ENCODE measurements at places on chromosomes 7 and 10.

DNA sequence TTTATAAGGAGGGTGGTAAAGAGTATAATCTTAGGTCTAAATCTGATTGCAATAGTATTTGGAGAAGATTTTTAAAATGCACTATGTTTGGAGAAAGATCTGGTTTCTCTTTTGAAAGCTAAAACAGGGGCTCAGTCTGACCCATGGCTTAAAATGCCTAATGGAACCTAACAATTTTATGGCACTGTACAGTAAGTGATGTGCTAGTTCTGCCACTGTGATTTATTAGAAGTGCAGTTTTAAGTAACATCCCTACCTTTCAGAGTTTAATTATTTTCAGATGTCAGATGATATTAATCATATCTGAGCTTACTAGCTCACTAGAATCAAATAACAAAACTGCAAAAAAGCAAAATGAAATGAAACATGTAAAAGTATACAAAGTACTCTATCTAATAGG is 514.7 kb upstream of the KCND2 start:
- no peak for DNase-seq

DNA sequence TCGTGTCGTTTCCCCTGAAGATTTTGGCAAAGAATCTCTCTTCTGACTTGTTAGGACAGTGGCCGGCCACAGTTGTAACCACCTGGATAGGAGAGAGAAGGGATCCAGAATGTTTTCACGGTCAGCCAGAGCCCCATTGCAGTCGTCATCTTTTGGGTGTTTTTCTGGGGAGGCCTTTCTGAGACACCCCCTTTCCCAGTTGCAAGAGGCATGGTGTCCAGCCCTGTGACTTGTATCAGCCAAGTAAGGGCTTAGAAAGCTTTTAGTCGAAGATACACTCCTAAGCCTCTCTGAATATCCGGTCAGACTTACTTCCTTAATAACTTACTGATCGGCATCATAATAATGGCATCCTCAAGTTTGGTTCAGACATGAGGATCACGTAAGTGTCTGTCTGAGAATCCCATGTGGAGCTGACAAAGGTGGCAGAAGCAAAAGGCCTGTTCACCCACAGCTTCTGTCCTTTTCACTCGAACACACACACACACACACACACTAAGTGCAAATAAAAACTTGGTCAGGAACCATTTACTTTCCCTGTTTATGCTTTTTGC is 435.7 kb upstream of the GALNT17 start:
- DNase-seq: no peak

DNA sequence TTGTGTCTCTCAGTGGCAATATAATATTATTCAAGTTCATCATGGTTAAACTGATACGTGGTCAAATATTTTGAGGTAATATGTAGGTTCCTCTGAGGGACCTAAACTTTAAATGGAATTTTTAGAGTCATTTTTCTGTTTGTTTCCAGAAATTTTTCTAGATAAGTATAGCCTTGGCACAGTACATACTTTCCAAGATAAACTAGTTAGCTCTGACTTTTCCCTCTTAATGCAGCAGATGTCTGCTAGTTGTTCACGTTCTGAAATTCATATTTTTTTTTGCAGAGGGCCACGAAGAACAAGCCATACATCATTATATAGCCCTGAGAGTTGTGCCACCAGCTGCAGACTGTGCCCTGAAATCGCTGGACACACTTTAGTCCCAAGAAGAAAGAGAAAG is 61.6 kb downstream of the A1CF start:
- DNase-seq: no peak

DNA sequence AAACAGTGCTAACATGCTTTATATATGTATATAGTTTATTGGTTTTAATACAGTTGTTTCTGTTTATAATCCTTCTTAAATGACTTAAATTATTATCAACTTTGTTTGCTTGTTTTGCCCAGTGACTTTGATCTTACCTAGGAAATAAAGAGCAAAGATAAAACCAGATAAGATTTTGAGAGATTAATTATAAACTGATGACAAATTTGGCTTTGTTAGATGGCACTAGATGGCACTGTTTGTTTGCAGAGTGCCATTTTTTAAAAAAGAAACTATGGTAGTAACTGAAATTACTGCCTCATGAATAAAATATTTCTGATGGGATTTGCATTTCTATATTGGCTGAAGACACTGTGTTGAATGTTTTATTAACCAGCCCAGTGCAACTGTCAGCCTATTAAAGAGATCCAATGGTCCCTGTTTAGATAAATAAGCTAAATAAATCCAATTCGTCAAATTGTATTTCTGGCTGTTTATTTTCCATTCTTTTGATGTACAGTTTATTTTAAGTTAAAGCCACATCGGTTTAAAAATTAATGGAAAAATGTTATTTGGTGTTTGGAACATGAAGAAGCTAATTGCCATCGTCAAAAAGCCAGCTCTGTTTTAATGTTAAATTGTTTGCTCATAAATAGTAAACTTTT is 28.7 kb downstream of the VTI1A start:
- no peak for DNase-seq

- no peak for DNase-seq
Measured at GRCh38 chr10:78906734-78907390, 161.9 kb upstream of the ZMIZ1 start.

DNA sequence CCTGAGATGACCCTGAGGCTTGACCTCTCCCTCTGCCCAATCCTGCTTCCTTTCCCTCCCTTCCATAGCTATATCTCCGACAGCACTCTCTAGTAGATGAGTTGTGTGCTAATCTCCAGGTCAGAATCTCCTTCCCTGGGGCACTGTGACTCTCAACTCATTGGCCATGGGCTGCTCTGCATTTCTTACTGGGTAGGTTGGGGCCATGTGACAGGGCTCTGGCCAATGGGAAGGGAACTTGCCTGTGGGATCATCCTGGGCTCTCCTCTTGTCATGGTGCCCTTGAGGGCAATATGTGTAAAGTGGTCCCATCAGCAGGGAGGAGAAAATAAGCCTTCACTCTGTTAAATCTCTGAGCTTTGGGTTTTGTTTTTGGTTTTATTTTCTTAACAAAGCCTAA is 80.1 kb upstream of the ANKRD1 start:
- DNase-seq: no peak

DNA sequence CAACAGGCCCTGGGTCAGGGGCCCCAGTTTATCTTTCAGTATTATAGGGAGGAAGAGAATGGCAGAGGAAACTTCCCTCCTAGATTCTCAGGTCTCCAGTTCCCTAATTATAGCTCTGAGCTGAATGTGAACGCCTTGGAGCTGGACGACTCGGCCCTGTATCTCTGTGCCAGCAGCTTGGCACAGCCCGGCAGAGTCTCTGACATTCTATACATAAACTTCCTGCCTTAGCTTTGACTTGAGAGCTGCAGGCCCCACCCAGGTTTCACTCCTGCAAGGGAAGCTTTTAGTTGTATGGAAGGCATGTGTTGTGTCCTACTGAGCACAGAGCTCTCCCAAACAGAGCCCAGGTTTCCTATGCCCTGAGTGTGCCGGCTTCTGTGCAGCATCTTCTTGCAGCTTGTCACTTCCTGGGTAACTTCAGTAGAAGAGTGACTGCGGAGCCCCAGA is 205.6 kb upstream of the PRSS58 start:
- no peak for DNase-seq

DNA sequence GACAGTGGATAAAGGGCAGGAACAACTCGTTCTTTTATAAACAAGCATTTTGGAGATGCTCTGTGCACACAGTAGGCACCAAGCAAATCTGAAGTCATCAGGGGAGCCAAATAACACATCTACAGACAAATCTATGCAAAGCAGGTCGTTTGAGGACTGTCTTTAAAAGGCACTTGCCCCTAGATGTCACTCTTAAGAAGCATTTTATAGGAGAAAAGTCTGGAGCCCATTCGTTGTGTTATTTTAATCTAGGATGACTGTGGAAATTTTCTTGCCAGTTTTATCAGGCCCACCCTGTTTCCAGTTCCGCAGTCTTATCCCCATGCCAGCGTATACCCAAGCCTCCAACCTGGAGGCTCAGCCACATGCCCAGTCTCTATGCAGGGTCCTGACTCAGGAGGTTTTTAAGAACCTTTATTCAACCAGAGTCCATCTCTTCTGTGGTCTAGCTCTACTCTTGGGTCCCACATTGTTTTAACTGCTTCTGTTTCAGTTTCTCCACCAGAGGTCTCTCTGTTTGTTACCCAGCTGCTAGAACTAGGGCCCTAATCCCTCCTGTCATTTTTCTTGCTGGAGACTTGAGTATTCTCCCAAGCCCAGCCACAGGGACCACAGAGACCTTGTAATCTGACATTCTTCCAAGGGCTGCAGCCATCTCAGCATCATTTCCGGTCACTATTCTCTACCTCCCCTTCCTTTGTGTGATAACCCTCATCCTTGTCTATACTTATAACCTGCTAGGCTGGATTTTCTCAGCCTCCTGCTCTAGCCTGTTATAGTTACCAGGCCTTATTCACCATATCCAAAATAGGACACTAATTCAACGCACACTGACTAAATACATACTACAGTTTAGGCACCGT is 26.7 kb downstream of the PIK3CG start:
- DNase-seq: no peak

DNA sequence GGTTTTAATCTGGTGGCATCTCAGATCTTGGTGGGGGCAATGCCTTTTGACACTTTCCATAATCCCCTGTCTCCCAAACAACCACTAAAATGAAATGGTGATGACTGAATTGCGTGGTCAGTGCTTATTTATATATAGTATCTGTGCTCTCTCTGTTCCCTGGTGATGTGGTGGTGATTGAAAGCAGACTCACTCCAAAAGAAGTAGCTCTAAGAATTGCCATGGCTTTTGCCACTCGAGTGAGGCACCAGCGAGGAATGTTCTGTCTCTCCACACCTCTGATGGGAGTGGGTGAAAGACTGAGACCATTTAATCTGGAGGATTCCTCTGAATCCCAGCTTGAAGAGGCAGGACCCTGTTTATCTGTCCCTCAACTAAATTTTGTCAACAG is 2.8 kb downstream of the DUSP5 start:
- no peak for DNase-seq

DNA sequence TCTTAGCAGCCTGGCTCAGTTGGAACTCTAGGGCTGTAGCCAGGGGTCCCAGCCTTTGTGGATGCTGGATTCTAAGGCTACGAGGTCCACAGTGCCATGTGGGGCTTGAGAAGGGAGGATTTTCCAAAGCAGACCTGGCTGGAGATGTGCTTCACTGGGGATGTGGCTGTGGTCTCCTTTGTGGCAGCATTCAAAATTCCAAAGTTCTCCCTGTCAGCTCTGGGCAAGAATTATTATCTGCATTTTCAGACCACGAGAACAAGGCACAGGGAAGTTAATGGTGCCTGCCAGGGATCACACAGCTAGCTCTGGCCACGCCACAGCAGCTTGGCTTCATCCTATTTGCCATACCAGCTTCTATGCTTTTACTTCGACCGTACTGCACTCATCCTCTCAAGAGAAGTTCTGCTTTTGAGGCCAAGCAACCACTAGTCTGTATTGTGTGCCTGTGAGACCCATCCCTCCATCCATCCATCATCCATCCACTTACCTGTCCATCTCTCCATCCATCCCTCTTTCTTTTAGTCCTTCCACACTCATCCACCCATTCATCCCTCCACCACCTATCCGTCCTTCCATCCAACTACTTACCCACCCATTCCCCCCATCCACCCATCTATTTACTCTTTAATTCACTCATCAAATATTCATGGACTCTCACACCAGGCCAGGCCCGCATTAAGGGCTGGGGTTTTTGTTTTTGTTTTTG is 71.5 kb downstream of the ZMIZ1 start:
- no peak for DNase-seq

DNA sequence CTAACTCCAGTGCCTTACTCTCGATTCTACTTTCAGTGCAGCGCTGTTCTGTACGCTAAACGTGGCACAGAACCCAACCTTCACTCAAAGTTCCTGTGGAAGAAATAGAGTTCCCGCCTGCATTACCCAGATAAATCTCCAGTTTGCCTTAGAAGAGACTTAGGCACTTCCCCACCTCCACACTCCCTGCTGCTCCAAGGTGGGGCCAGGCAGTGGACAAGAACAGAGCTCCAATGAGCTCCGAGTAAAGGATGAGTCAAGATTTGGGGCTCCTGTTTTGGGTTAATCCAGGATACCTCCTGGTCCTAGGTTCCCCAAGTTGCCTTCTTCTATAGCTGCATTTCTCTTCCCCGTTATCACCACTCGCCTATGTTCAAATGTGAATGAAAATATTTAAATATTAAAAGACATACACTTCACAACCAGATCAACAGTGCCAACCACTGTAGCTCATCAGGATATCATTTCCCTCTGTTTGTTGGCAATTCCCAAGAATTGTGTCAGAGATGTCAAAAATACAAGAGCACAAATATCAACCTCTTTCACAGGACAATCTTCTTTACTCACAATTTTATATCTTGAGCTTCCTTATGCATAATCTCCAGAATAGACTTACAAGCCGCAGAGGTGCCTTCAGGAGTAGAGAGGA is 48.0 kb downstream of the MALSU1 start:
- DNase-seq: no peak

DNA sequence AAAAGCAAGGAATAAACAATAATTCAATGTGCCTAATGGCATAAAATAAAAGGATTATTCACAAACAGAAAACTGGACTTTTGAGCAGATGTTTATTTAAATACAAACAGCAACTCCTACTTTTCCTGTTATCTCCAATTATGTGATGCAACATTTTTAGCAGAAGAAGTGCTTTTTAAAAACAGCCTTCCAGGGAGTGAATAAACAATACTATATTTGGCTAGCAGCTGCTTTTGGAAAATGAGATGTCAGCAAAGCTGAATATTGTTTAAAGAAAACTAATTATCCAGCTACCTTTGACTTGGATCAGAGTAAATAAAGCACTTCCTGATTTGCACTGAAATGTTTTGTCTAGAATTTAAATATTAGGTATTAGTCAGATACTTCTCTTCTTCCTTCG is 23.2 kb downstream of the CDK1 start:
- DNase-seq: no peak

GRCh38 chr10:59807629-59808620 is 54.7 kb upstream of the MRLN start:
- DNase-seq: no peak

GRCh38 chr10:6313111-6313895 is 110.6 kb downstream of the PFKFB3 start:
- no peak for DNase-seq

DNA sequence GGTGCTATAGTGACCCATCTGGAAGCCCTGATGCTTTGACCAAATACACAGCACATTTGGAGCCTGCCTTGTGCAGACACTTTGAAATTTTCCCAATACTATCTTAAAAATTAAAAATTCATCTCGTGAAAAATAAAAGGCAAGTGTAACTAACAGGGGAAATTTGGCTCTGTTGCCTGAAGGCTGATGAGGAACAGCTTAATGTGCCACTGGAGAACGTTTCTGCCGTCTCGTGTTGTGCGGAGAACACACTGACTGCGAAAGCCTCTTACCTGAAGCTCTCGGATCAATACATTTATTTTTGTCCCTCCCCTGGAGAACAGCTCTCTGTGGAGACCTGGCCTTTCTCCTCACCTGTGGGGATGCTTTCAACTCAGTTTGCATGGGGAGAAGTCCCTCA is 77.2 kb upstream of the CHST15 start:
- no peak for DNase-seq

DNA sequence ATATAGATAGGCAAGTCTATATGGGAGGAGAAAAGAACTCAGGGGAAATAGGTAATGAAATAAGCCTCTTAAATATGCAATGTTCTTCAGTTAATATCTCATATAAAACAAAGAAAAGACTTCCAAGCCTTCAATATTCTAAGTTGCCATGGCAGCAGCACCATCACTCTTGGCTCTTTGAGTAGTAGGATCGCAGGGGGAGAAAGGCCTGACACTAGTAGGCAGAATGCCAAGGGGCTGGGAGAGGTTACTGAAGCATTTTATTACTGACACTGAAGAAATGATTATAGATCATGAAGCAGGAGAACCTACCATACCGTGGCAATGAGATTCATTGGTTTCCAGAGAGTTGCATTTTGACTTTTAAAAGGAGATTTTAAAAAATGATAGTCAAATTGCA is 193.9 kb downstream of the NXPH1 start:
- no peak for DNase-seq

GRCh38 chr10:57506414-57507094 is 761.1 kb downstream of the IPMK start:
- DNase-seq: no peak

All from activated CD4-positive, alpha-beta T cell treated with anti-CD3 and anti-CD28 coated beads, Interleukin-2, Interleukin-4, amounts not matched to agents 100 ng/mL and 50 ng/mL, durations not matched to agents 16 hours and 8 hours (primary cell).